Osteocyte (in vitro differentiated cells): ENCODE measurements at places on chromosomes 2 and 18. TPM values are rescaled to one million over a fixed set of nuclear protein-coding genes. Genes with fewer than 3 reads are reported as not detected.

The FIGLA gene
- total RNA-seq: not detected in 2 replicates

The NETO1 gene
- not detected in 2 replicates for total RNA-seq

The CENPA gene
- 4.6 and 5.1 TPM in 2 replicates for total RNA-seq

The SERPINB13 gene
- total RNA-seq: not detected in 2 replicates

The CNDP1 gene
- total RNA-seq: not detected in 2 replicates

The RND3 gene
- 146 and 160 TPM in 2 replicates for total RNA-seq

The ASPRV1 gene
- total RNA-seq: 0.52 and 0.75 TPM in 2 replicates

The RAPH1 gene
- total RNA-seq: 37.0 and 38.6 TPM in 2 replicates

The GPR35 gene
- 2.5 and 3.6 TPM in 2 replicates for total RNA-seq

The POTEI gene
- total RNA-seq: 0.05 TPM in 1 of 2 replicates, not detected in the other

The EIF2AK2 gene
- 48.7 and 49.7 TPM in 2 replicates for total RNA-seq

The FAM98A gene
- total RNA-seq: 58.6 and 66.8 TPM in 2 replicates

The GAREM2 gene
- total RNA-seq: 15.2 and 20.8 TPM in 2 replicates

The SCG2 gene
- total RNA-seq: 132 and 134 TPM in 2 replicates

The RPL37A gene
- 2,580 and 2,608 TPM in 2 replicates for total RNA-seq

The NIF3L1 gene
- total RNA-seq: 22.6 and 23.1 TPM in 2 replicates

The CRYGC gene
- not detected in 2 replicates for total RNA-seq

The FHOD3 gene
- 0.73 and 1.2 TPM in 2 replicates for total RNA-seq

The RTP5 gene
- not detected in 2 replicates for total RNA-seq

The SERPINB7 gene
- not detected in 2 replicates for total RNA-seq

The PDE11A gene
- 0.05 TPM in 1 of 2 replicates, not detected in the other for total RNA-seq

The NPPC gene
- not detected in 2 replicates for total RNA-seq

The RGPD4 gene
- 0.05 and 0.18 TPM in 2 replicates for total RNA-seq

The PLCD4 gene
- total RNA-seq: 16.7 and 24.7 TPM in 2 replicates

The RAB6C gene
- not detected in 2 replicates for total RNA-seq

The R3HDM1 gene
- total RNA-seq: 29.7 and 35.0 TPM in 2 replicates

The SCN9A gene
- 6.6 and 6.8 TPM in 2 replicates for total RNA-seq

The NMUR1 gene
- total RNA-seq: not detected in 2 replicates

The SOWAHC gene
- total RNA-seq: 11.8 and 12.7 TPM in 2 replicates

The C2orf15 gene
- 0.26 TPM in 1 of 2 replicates, not detected in the other for total RNA-seq

The TMEM169 gene
- 1.5 and 2.3 TPM in 2 replicates for total RNA-seq

The GAL3ST2 gene
- 0.48 TPM in 1 of 2 replicates, not detected in the other for total RNA-seq

The CCDC74B gene
- 1.7 and 2.2 TPM in 2 replicates for total RNA-seq

The FSIP2 gene
- total RNA-seq: 3.4 and 3.5 TPM in 2 replicates

The UPP2 gene
- not detected in 2 replicates for total RNA-seq

The TRAPPC8 gene
- 39.1 and 40.7 TPM in 2 replicates for total RNA-seq

The MC4R gene
- total RNA-seq: not detected in 2 replicates

The LYG1 gene
- 1.1 and 1.8 TPM in 2 replicates for total RNA-seq

The MAB21L4 gene
- not detected in 2 replicates for total RNA-seq
